ENCODE measurements at places on chromosomes 7 and 10. TPM values are rescaled to one million over a fixed set of nuclear protein-coding genes. Genes with fewer than 3 reads are reported as not detected.

- H3K27ac ChIP-seq: no peak overlapping the region
- DNase-seq: no peak
- H3K4me3 ChIP-seq: no peak overlapping the region
- H3K36me3 ChIP-seq: no peaks in the 10 kb centered on the region
Measured at GRCh38 chr7:11625669-11626068, 206.3 kb downstream of the THSD7A start.

DNA sequence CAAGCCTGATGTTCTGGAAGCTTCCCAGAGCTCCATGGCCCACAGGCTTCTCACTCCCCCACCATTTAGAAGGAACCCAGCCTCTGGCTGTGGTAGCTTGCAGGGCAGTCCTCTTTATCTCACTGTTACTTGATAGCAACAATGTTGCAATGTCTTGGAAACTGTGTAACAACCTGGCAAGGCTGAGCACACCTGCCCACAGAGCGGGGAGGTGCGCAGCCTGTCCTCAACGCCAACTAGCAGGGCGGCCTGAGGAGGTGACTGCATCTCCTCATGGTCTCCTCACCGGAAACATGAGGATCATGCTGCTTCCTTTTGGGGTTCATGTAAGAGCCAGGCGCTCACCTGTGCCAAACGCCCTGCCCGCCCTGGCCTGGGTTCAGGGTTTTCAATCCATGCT, 43.7 kb upstream of the INSIG1 start:
- no peak overlapping the region for H3K27ac ChIP-seq
- peaks cover 31% of the 10 kb centered on the region for H3K4me1 ChIP-seq
- H3K27me3 ChIP-seq: no peaks in the 10 kb centered on the region
- DNase-seq: no peak

DNA sequence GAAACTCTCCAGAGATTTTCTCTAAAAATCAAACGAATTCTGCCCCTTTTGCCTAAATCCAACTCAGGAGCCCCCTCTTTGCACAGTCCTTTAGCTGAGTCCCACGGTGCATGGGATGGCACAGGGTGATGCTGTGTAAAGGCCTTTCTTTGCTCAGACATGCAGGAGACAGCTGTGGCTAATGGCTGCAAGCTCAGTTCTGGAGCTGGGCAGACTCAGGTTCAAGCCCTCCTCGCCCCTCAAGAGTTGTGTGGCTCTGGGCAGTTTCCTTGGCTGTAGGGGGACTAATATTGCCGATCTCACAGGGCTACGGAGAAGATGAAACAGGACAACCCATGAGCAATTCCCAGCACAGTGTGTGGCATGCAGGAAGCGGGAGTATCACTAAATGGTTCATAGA, 42.6 kb downstream of the CLEC2L start:
- H3K27me3 ChIP-seq: no peaks in the 10 kb centered on the region
- H3K27ac ChIP-seq: no peak overlapping the region
- peaks cover 36% of the 10 kb centered on the region for H3K36me3 ChIP-seq
- H3K4me1 ChIP-seq: no peaks in the 10 kb centered on the region

GET4 gene
- 46.3 TPM for total RNA-seq

RBP3 gene
- not detected for total RNA-seq

MBL2 gene
- total RNA-seq: not detected
